Activated gamma-delta T cell treated with Interleukin-2 at 50 U/mL for 16 hours (primary cell): ENCODE measurements at places on chromosomes 7 and 10.

GRCh38 chr7:21358648-21359047 is 69.2 kb upstream of the SP4 start:
- DNase-seq: no peak

DNA sequence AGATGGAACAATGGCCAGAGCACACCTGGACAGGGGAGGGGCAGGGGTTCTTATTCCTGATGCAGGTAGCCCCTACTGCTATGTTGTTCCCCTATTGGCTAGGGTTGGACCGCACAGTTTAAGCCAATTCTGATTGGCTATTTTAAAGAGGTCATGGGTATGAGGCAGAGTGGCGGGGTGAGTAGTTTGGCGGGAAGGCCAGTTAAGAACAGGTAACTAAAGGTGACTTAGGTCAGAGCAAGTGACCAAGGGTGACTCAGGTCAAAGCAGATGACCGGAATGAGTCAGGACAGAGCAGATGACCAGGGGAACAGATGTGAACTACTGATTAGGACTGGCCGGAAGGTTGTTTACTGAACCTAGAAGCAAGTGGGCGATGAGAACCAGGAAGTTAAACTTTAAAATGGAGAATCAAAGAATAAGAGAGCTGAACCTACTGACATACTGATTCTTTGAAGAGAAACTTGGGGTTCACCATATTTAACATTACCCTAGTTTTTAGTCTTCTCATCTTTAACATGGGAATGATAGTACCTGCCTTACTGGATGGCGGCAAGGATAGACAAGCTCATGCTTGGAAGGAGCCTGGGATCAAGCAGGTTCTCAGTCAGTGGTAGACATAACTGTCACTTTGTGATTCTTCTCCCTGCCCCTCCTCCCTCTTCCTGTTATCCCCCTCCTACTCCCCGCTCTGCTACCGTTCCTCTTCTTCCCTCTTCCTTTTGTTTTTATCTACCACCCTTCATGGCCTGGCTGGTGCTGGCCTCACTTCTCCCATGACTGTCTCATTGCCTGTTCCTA is 55.0 kb downstream of the CCNY start:
- DNase-seq: no peak

- no peak for DNase-seq
Observed at GRCh38 chr10:4514445-4515108, 311.4 kb upstream of the AKR1E2 start.

DNA sequence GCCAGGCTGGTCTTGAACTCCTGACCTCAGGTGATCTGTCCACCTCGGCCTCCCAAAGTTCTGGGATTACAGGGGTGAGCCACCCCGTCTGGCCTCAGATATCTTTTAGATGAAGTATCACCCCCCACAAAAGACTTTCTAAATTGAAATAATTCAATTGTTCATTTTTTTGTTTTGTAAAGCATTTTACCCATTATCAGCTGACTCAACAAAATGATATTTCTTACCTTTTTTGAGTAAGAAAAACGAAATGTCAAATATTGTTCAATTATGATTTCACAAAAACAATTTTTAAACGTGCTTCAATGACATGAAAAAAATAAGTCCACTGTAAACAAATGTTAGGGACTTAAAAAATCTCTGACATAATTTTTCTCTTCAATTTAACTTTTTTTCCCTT is 822 bp upstream of the PRPF18 start:
- DNase-seq: no peak

GRCh38 chr7:136403591-136403990 is 426.4 kb upstream of the MTPN start:
- no peak for DNase-seq

- DNase-seq: no peak
Observed at GRCh38 chr7:30802812-30803211, 31.6 kb downstream of the MINDY4 start.

DNA sequence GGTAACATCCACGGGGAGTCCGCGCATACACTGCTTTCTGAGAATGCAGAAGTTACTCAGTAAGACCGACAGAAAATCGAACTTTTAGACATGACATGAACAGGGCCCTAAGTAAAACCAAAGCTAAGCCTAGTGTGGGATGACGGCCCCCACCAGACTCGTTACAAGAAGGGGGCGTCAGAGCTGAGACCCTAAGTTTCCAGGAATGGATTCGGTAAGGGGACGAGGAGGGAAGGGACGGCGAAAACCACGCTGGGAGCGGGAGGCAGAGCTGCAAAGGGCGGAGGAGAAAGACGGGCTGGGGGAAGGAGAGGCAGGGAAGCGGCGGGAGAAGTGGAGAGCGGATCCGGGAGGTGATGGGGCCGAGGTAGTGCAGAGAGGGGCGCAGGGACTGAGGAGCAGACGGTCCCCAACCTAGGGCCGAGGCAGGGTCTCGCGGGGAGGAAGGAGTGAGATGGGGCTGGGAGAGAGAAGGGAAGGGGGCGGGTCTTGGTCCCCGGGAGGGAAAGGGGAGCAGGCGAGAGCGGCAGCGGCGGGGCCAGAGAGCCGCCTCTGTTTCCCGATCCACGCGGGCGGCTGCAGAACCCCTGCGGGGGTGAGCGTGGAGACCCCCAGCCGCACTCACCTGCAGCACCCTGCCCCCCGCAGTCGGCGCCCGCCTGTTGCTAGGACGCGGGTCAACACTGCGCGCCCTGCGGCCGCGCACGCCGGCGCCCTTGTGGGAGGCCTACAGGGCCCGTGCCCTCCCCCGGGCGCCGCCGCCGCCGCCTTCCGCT is 513 bp downstream of the ODAD2 start:
- peak; percentile 11 for DNase-seq

DNA sequence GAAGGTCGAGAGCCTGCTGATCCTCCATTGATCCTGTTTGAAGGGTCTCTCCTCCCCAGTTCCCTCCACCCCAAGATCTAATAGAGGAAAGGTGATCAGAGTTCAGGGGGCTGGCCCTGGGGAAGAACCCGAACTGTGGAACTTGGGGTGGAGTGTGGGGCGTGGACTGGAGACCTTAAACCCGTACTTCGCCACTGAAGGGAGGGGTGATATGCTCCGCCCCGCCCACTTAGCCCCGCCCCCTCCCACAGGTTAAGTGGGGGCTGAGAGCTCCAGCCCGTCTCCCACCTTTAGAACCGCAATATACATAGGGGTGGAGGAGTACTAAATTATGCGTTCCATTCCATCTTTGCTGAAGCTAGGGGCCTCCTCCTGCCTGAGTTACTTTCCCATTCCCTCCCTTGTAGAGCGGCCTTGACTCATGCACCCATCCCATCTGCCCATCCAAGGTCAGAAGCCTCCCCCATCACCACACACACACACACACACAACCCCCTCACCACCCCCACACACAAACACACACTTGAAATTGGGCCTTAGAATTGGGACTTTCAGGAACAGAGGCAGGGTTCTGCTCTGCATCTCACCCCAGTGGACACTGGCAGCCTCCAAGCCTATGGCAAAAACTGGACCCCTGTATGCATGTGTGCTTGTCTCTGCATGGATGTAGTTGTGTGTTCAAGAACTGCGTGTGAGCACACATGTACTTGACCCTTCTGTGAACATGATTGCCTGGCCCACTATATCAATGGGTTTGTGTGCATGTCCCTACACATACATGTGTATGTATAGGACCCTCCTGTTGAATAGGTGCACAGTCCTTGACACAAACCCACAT is 991 bp downstream of the SEMA4G start:
- DNase-seq: peak; percentile 27

- no peak for DNase-seq
Observed at GRCh38 chr7:143960813-143961610, 6.4 kb downstream of the OR2F1 start.

DNA sequence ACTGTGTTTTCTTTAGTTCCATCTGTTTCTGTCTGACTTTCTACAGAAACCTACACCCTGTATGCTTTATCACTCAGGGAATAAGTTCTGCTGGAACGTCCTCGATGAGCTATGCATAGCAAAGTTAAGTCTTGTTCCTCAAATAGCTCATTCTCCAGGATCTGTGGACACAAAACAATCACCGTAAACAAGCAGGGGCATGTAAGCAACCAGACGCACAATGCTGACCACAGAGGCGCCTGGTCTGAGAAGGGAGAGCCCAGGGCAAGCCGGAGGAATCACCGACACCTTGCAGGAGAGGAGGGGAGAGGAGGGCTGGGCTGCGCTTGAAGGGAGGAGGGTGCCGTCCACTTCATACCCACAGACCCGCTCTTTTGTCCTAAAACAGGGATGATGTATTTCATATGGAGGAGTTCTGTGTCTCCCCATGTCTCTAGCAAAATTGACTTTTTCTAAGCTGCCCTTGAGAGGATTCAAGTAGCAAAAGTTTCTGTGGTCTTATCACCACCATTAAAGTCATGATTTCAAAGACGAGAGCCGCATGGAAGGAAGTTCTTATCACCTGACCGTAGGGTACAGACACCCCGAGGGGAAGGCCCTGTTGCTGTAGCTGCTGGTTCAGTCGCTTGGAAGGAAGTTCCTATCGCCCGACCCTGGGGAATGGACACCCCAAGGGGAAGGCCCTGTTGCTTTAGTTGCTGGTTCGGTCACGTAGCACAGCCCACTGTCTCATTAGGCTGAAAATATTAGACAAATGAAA is 14.3 kb downstream of the CALML3 start:
- no peak for DNase-seq

- peak; percentile 29 for DNase-seq
Observed at GRCh38 chr7:16223963-16224707, 197.2 kb downstream of the CRPPA start.

- DNase-seq: no peak
Observed at GRCh38 chr10:21363731-21364104, 161.8 kb downstream of the SKIDA1 start.

DNA sequence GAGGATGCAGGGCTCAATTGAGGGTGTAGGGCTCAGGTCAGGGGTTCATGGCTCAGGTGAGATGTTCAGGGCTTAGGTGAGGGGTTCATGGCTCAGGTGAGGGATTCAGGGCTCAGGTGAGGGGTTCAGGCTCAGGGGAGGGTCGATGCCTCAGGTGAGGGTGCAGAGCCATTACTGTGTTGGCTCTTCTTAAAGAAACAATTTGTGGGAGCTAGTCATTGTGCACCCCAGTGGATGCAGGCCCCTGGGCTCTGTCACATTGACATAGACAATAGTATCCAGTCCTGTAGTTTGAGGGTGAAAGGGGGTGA is 86.7 kb downstream of the ADCY1 start:
- no peak for DNase-seq

GRCh38 chr7:130988443-130988842 is 254.4 kb upstream of the KLF14 start:
- no peak for DNase-seq

DNA sequence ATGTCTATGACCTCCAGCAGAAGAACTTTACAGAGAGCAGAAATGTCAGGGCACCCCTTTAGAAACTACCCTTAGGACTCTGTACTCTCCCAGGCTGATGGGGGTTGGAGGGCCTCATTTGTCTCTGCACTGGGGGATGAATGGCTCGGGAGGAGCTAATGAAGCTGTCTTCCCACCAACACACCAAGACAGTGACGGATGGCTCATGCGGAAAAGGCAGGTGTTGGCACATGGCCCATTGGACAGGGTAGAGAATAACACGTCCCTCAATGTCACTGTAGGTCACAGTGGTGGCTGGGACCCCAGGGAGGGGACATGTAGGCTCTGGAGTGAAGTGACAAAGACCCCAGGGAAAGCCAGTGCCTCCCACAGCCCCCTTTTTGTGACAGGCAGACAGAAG is 64.0 kb upstream of the PCBD1 start:
- no peak for DNase-seq

DNA sequence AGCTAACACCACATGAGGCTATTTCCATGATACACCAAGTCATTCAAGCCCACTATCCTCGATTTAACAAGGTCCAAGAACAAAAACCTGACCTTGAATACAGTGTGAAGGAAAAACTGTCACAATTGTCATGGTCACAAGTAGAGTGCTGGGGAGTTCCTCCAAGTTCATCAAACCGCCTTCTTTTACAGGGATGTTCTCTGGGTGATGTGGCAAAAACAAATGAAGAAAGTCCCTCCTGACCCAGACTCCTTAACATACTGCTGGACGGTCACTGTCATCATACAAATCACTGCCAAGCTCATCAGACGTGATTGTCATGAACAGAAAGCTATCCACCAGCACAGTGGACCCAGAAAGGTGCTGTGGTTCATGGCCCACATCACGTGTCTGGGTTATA is 28.9 kb downstream of the HIPK2 start:
- no peak for DNase-seq

DNA sequence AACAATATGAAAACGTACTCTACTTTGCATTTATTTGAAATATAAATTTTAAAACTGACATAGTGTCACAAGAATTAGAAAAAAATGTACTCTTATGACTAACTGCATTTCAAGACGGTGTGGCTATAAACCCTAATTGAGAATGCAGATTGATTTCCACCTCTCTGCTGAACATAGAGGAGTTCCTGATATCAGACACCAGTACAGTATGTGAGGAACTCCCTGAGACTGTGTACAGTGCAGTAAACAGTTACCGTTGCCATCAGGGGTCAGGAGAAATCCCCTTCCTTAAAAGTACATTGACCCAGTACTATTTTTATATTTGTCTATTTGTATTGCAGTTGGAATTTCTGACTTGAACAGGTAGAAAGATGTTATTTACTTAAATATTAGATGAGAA is 61.8 kb upstream of the DKK1 start:
- no peak for DNase-seq

- DNase-seq: no peak
Observed at GRCh38 chr7:42628054-42628453, 283.8 kb downstream of the C7orf25 start.

- DNase-seq: no peak
Observed at GRCh38 chr7:140004672-140005071, 58.1 kb downstream of the PARP12 start.

DNA sequence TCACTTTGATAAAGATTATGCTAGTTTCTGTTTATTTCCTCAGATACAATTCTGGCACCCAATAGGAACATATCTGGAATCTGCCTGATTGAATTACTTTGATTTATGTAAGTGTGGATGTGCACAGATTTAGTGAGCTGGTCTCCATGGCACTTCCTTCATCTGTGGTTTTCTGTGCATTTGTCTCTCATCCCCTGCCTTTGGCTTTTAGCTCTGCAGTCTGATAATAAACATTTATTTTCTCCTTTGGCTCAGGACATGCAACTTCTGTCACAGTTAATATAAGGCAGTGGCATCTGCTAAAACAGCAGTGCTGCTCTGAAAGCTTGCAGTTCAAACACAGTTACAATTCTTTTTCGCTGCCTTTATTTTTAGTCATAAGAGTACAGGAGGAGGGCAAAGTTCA is 273.7 kb upstream of the CHRM2 start:
- no peak for DNase-seq

- DNase-seq: no peak
Observed at GRCh38 chr7:165661-166337, 26.6 kb upstream of the FAM20C start.
